ENCODE measurements at places on chromosomes 4 and X. TPM values are rescaled to one million over a fixed set of nuclear protein-coding genes. Genes with fewer than 3 reads are reported as not detected.

- DNase-seq, result no peak
These were observed 54.9 kb upstream of the FRAS1 start for GRCh38 chr4:78002260-78002659.

GRCh38 chr4:138953961-138954371 is 61.6 kb upstream of the NOCT start:
- DNase-seq, result no peak

GRCh38 chr4:141391293-141391692 is 170.6 kb downstream of the ZNF330 start:
- DNase-seq, result no peak

DNA sequence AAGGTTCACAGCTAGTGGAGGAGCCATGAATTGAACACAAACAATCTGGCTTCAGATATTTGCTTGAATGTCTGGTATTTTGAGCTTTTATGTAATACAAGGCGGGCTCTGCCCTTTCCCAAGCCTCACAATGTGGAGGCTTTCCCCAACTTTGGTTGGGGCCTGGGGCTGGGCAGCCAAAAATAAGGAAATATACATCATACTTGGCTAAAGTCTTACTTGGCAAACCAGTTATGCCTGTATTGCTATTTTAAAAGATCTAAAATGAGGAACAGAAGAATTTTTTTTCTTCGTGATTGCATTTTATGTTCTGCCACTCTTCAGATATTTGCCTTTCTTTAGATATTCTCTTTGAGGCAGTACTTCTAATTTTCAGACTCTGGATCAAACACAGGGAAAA is 26.1 kb downstream of the ARFIP1 start:
- no peak for DNase-seq

DNA sequence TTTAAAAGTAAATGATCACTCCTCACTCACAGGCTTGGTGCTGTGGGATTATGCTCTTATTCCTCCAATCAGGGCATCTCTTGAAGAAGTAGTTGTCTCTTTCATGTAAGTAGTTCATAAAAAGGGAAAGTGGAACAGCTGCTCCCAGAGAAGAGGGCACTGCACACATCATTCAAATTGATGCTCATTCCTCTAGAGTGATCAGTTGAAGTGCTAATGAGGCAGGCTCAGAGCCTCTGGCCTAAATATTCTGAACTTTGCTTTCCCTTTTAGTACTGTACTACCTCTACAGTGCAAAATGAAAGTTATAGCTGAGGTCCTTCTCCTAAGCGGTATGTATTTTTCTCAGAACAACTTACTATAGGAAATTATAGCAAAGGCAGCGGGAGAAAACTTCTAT is 1453.1 kb downstream of the ARAP2 start:
- no peak for DNase-seq

DNA sequence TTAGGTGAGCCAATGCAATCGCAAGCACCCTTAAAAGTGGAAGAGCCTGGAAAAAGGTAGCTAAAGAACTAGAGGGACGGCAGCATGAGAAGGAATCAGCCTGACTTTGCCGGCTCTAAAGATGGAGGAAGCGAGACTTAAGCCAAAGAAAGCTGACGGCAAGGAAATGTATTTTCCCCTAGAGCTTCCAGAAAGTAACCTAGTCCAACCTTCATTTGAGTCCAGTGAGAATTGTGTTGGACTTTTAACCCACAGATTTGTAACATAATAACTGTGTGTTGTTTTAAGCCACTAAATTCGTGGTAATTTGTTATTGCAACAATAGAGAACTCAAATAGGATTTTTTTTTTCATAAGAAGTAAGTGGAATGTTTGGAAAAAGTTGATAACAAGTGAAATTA is 212.7 kb upstream of the C1QTNF7 start:
- DNase-seq, result no peak

GRCh38 chr4:100061835-100062234 is 111.8 kb upstream of the H2AZ1 start:
- no peak for DNase-seq

DNA sequence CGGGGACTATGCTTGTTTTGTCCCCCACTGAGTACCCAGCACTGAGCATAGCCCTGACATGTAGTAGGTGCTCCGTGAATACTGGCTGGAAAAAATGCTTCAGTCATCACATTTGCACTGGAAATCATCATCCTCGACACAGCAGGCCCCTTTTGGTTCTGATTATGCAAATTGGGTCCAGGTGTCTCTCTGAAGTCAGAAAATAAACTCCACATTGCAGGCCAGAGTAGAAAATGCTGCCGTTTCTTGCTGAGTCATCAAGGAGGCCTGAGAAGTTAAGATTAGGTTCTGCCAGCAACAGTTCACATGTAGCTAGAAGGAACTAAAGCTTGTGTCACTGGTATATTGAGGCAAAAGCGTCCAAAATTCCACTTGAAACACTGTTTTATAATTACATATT is 15.0 kb upstream of the STK32B start:
- no peak for DNase-seq

DNA sequence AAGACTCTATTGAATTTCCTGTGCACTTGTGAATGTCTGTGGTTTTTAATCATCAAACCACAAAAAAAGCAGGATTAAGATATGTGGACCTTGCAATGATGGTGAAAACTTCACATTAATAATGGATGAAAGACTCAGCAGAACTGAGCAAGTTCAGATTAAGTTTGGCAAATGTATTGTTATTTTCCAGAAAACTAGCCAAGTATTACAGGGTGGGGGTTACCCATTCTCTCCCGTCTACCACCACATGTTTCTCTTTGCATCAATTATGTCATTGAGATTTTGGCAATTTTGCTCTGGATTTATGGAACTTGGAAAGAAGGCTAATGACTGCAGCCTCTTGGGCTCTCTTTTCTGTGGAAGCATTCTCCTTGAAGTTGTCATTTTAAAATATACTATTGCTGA is 577.1 kb downstream of the ANKRD50 start:
- DNase-seq, result no peak

- no peak for DNase-seq
These were observed 71.3 kb upstream of the SPRY1 start for GRCh38 chr4:123325241-123325681.

DNA sequence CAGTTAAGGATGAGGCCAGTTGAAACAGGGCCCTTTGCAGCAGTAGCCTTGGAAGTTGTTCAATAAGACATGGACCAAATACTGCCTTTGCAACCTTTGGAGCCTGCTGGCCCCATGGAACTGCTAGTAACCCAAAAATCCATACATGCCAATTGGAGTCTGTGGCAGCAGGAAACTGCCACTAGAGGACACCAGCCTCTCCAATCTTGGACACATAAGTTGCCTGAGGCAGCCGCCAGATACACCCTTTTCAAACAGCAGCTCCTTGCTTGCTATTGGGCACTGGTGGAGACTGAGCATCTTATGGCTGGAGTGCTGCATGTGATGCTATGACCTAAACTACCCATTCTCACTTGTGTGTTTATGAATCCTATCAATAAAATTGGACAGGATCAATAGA is 14.8 kb upstream of the LAP3 start:
- no peak for DNase-seq

DNA sequence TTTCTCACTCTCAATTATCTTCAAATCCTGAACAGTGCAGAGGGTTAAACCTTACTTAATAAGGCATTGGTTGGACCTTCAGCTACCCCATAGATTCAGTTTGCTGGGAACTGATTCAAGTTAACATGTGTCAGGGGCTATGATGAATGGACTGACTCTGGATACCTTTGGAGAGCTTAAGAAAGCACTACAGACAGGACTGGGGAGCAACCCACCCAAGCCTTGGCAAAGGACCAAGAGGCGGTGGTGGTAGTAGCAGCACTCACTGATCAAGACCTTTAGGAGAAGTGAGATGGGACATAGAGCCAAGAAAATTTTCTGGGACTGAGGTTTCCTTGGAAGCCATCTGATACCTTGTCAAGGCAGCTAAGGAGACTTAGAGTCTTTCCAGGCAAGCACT is 43.0 kb upstream of the TAPT1 start:
- DNase-seq, result peak; percentile 17

DNA sequence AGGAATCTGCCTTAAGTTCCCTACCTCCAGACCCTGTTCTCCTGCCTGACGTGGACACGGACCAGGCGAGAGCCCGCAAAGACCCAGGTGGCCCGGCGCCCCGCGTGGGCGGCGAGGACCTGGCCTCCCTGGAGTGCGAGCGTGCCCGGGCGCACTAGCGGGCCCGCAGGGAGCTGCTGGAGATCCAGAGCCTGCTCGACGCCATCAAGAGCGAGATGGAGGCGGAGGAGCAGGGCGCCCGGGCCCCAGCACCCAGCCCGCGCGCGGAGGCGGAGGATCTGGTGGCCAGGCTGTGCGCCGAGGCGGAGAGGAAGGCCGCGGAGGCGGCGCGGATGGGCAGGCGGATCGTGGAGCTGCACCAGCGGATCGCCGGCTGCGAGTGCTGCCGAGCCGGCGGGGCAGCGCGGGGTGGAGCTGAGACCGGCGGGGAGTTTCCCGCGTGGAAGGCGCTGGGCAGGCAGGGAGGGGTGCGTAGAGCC is 18.2 kb downstream of the MRFAP1 start:
- DNase-seq, result peak; percentile 67

GRCh38 chr4:55125087-55125721 is at the start of gene KDR:
Gene KDR, minus strand, starts transcription at chr4:55125595. Its CDS starts 302 bp downstream, at chr4:55125293.
- DNase-seq, result peak; percentile 43

DNA sequence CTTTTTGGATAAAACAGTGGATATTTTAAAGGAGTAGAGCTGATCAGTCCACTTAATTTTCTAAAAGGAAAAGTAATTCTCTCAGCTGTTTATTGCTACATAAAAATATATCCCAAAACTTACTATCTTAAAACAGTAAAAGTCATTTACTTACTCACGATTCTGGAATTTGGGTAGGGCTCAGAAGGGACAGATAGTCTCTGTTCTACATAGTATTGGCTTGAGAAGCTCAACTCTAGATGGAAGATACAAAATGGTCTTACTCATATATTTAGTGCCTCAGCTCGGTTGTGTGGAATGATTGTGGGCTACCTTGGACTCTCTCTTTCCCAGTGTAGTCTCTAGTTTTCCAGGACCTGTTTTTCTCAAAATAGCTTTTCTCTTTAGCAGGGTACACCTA is 691.5 kb upstream of the POU3F4 start:
- no peak for DNase-seq

DNA sequence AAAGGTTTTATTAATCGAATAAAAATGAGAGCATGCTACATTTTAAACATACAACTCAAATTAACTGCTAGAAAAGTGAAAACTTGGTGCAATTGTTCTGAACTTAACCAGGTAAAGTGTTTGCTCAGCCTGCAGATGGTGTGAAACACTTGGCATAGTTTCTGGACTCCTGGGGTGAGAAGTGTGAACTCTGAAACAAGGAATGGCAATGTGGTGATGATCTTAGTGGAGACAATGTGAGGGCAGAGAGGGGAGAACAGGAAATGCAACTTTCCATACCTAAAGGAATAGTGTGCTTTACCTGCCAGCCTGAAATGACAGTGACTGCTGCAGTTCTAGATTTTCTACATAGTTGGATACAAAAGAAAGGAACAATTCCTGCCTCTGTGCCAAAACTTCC is 57.4 kb downstream of the CCSER1 start:
- DNase-seq, result no peak

- no peak for DNase-seq
These were observed 199.5 kb downstream of the GASK1B start for GRCh38 chr4:157973297-157973696.

- no peak for DNase-seq
These were observed 195.6 kb upstream of the TACR3 start for GRCh38 chr4:103915224-103915869.

GRCh38 chr4:9384126-9384525 is 21.2 kb downstream of the USP17L30 start:
- DNase-seq, result no peak

MID1 gene
- 17.0 TPM for total RNA-seq

SLC6A8 gene
- 16.3 TPM for total RNA-seq

SLC7A11 gene
- 9.7 TPM for total RNA-seq

UCHL1 gene
- 38.8 TPM for total RNA-seq

TREX2 gene
- 0.63 TPM for total RNA-seq

CYSLTR1 gene
- total RNA-seq, result 0.40 TPM

MAMLD1 gene
- total RNA-seq, result 8.1 TPM

PASD1 gene
- not detected for total RNA-seq

SPANXN4 gene
- not detected for total RNA-seq
